Motor neuron (in vitro differentiated cells): ENCODE measurements at places on chromosomes 2 and 18. TPM values are rescaled to one million over a fixed set of nuclear protein-coding genes. Genes with fewer than 3 reads are reported as not detected.

SRD5A2 gene
- total RNA-seq = 0.10 and 0.19 TPM in 2 replicates

TMEM87B gene
- total RNA-seq = 7.8 and 8.9 TPM in 2 replicates

SERPINB3 gene
- not detected in 2 replicates for total RNA-seq

CHRNG gene
- total RNA-seq = 0.38 and 0.69 TPM in 2 replicates

SPHKAP gene
- 0.20 and 0.27 TPM in 2 replicates for total RNA-seq

EMILIN2 gene
- total RNA-seq = 0.33 and 0.63 TPM in 2 replicates

KLHL29 gene
- 3.7 and 4.1 TPM in 2 replicates for total RNA-seq

DSC2 gene
- 1.6 and 1.8 TPM in 2 replicates for total RNA-seq
